ENCODE measurements at places on chromosomes 7 and 10.

GRCh38 chr10:8618834-8619233 lies 564.3 kb downstream of the GATA3 start:
- no peak for DNase-seq

DNA sequence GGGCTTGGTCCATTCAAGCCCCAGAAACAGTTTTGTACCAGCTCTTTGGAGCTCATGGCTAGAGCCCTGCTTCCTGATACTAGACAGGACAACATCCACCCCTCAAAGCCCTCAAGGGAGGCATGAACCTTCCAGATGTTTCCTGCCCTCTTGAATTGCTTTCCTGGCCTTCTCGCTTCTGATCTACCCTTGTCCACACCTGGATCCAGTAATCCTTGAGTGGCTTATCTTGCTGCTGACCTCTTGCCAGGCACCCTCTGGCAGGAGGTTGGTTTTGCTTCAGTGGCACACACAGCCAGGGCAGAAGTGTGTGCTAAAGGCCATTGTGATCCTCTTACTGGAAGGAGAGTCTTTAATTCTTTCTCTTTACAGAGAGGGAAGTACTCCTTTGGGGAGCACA lies 495.8 kb downstream of the PLXNA4 start:
- DNase-seq = no peak

- DNase-seq = no peak
Observed at GRCh38 chr7:138491612-138492386, 31.7 kb downstream of the TRIM24 start.

DNA sequence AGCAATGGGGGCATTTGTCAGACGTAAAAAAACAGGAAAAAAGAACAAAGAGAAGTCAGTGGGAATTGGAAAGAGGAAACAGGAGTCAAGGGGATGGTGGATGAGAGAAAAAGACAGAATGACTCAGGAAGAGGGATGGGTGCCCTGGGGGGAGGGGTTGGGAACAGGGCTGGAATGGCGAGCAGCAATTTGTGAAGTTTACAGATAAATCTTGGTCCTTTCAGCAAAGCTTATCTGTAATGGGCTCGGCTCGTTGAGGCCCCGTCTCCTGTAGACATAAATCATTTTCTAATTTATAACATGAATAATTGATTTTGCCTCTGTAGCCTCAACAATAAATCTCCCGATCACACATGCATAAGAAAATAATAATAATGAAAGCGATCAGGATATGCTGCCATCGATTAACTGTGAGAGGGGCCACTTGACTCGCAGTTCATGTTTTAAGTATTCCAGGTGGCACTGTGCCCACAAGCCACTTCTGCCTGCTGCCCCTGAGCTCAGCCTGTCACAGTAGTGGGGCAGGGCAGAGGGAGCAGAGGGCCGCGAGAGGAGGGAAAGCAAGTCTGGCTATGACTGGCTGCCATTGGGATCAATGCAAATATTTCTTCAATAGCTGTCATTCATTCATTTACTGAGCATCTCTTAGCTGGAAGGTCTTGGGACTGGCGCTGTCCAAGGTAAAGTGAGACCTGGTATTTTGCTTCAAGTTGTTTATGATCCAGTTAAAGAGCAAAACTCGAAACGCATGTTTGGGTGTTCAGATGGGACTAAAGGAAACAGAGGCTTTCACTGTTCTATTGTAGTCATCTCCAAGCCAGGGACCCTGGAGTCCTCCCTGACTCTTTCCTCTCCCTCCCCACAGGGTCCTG lies 47.4 kb upstream of the R3HCC1L start:
- DNase-seq = no peak

DNA sequence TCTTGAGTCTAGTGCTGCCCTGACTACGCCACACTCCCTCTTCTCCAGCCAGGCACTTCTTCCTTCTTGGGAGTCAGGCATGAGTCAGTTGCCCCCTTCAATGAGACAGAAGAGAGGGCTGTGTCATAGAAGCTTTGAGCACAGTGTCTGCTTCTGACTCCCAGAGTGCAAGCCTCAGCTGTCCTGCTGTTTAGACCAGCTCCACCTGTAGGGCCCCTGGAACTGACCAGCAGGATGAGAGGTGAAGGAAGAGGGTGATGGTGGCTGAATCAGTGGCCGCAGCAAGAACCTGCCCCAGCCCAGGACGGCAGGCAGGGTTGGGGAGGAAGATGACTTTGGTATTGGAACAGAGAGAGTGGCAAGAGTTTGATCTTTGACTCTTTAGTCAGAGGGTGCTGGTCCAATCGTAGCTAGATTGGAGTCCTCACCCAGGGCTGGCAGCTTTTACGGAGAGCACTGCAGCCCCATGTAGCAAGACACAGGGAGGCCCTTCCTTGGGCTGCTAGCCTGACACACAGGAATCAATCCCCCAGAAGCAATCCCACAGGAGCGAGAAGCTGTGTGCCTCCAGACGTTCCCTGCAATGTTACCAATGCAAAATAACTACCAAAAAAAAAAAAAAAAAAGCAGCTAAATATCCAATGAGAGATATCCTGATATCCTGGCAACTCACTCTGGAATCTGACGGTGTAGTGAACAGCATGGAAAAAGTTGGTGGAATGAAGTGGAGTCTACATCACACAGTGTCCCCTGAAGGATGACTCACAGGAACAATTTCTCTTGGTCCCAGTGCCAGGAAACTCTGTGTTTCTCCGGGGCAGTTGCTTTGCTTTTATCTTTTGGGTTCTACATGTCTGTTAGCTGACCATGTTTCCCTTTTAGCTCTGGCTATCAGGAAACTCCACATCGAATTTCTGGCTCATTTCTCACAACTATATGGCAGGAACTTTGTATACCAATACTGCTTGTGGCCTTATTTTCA lies 6.9 kb downstream of the C10orf62 start:
- DNase-seq = no peak

- no peak for DNase-seq
Observed at GRCh38 chr10:108039821-108040584, 875.5 kb upstream of the SORCS1 start.

GRCh38 chr7:79132844-79133451 lies 320.5 kb downstream of the MAGI2 start:
- DNase-seq = no peak

All from activated CD4-positive, CD25-positive, alpha-beta regulatory T cell treated with anti-CD3 and anti-CD28 coated beads, Interleukin-2, amount 50 U/mL, for 16 hours (primary cell).